Right renal pelvis (tissue), 4 donors: ENCODE measurements at places on chromosomes 1 and 21.

GRCh38 chr1:96472471-96472870, 249.1 kb upstream of the PTBP2 start:
- DNase-seq = no peak

GRCh38 chr1:162886705-162887104, 25.7 kb upstream of the CCDC190 start:
- DNase-seq = no peak

DNA sequence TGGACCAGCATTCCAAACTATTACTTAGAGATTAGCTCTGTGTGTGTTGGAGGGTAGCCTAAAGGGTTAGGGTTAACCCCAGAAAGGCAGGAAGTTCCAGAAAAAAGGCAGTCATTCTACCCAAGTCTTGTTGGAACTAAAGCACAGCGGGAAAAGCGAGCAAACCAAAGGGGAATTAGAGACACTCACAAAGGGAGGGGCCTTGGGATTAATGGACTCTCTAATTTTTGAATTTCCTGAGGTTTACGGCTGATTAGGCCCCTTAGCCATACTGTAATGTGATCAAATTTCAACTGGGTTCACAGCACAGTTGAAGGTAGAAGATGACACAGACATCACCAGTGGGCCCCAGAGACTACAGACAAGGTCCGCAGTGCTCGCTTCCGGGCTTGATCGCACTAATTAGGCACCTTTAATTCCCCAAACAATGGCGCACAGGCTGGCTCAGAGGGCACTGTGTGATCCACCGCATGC, 28.3 kb downstream of the CAPZB start:
- no peak for DNase-seq

GRCh38 chr1:219483530-219483929, 129.4 kb downstream of the ZC3H11B start:
- DNase-seq = no peak

DNA sequence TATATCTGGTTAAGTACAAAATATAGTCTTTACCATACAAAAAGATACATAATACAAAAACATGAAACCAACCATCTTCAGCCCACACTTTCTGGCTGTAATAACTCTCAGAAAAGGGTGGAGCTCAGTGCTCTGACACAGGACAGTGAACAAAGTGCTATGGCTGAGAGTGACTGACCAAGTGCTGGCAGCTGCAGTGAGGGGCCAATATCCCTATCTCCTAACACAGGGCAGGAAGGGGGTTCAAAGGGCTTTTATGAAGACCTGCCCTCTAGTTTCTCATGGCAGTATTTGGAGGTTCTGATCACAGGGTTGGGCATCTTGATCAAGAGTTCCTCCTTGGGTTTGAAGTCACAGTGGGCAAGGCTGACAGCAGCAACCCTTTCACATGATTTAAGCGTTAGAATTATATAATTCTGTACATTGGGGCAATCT, 3.9 kb downstream of the TXNIP start:
- no peak for DNase-seq

DNA sequence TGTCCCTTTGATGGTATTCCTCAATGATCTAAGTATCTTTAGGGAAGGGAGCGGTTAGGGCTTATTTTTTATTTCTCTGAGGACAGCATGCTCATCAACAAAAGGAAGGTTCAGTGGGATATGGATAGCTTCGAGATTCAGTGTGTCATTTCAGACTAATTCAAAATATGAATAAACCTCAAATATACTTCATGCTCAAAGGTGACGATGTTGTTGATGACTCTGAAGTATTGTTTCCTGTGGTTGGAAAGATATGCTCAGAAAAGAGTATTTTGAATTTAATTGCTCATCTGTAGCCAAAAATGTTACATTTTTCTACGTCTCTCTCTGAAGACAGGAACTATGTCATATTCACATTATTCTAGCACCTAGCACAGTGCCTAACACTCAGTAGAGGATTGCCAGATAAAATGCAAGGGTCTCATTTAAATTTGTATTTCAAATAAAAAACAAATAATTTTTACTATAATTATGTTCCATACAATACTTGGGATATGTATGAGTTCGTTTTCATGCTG, 1.8 kb upstream of the FCRL3 start:
- DNase-seq = no peak

GRCh38 chr1:119682141-119682540, 29.6 kb upstream of the PHGDH start:
- DNase-seq = no peak

DNA sequence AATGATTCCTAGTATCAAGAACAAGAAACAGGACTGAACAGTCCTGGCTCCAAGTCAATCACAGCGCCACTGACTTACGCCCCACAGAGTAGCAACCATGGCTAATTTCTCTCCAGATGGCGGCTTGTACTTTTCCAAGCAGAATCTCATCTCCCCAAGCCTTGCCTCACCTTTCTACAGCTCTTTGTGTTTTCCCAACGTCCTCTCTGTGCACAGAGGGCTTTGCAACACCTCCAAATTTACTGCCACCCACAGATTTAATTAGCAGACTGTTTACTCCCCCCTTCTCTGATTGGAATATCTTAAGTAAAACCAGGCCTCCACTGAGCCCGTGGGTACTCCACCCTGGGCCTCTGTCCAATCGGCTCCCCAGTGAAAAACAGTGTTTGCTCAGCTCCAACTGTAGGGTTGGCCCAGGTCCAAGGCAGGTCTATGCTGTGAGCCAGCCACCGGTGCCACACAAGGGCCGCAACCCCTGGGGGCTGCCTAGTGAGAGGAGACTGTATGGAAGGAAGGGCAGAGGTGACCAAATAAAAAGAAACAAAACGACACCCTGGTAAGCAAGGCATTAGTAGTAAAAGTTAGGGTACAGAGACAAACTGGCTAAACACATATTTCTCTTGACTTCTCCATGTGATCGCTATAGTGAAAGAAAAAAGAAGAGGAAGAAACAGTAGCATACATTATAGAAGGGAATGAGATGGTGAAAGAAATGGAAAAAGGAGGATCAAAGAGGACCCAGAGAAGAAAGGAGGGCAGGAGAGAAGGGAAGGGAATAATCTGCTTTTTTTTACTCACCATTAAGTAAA, 128.4 kb upstream of the SOD1 start:
- DNase-seq = no peak

DNA sequence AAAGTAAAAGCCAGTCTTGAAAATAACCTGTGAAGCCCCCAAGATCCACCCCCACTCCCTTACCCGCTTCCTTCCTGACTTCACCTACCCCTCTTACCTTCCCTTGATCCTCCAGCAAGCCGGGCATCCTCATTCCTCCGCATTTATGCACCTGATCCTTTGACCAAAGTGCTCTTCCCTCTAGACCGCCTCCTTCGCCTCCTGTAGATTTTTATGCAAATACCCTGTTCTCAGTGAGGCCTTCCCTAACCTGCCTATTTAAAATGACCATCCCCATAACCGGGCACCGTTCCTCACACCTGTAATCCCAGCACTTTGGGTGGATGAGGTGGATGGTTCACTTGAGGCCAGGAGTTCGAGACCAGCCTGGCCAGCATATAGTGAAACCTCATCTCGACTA, 1.1 kb upstream of the NENF start:
- no peak for DNase-seq

DNA sequence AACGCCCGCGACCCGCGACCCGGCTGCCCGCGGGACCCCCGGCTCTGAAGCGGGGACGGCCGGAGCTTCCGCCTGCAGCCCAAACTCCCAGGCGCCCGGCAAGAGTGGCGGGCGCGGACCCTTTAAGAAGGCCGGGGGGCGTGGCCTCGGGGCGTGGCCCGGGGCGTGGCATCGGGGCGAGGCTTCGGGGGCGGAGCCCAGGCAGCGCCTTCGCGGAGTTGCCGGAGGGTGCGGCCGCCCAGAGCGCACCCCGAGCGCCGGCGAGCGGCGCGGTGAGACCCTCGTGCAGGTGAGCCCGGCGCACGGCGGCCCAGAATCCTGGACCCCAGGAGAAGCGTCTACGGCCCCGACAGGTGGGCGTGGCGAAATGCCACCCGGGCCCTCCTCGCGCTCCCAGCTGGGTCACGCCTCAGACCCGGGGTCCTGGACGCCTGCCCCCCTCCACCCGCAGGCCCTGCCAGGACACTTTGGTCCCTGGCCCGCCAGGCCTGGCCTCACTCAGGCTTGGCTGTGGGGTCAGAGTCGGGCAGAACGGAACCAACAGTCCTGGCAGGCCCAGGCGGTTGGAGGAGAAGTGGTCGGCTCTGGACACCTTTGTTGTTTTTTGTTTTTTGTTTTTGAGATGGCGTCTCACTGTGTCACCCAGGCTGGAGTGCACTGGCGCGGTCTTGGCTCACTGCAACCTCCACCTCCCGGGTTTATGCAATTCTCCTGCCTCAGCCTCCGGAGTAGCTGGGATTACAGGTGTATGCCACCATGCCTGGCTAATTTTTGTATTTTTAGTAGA, 14.4 kb downstream of the RNF223 start:
- no peak for DNase-seq

GRCh38 chr1:171772312-171772711, 9.1 kb upstream of the METTL13 start:
- DNase-seq = no peak

- DNase-seq = no peak
These were observed 158.1 kb downstream of the SLC45A1 start for GRCh38 chr1:8476006-8476405.

GRCh38 chr21:29175408-29176134, 45.1 kb downstream of the MAP3K7CL start:
- no peak for DNase-seq

DNA sequence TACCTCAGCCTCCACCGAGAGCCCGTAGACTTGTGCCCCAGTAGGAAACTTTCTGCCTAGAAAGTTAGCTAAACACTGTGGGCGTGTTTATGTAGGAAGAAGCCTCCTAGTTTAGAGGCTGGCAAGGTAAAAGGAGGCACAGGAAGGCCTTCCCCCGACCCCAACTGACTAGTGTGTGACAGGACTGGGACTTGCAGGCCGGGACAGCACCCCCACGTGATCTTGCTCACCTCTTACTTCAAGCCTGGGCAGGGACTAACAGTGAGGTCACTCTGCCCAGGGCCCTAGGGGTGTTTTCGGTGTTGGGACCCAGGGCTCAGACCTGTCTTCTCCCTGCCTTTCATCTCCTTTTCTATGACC, 392 bp upstream of the TAGLN2 start:
- DNase-seq = no peak

DNA sequence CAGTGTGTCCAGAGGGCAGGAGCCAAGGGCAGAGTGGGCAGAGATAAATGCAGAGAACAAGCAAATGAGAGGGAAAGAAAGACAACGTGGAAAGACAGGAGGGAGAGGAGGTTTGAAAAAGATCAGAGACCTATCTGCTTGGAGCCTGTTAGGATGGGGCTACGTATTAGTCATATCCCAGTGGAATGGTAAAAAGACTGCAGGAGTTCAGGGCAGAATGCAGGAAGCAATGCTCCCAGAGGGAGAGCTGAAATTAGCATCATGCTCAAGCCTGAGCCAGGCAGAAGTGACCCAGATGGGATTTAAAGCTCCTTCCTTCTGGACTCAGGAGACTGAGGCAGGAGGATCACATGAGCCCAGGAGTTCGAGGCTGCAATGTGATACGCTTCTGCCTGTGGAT, 261.3 kb upstream of the CHRM3 start:
- DNase-seq = no peak

GRCh38 chr1:32926562-32926961, 25.4 kb upstream of the TMEM54 start:
- no peak for DNase-seq

DNA sequence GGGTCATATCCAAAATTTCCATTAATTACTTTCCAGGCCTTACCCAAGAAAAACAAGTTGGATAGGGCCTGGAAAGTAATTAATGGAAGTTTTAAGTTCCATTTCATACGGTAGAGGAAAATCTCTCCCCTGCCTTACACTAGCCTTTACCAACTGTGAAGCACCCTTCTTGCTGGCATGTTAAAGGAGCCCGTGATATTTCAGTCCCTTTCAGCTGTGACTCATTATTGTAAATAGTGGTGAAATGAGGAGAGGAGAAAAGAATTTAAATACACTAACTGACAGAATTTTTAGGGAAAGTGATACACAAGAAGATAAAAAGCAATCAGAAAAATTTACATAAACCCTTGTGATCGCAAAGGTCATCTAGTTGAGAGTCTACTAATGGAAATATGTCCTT, 20.3 kb upstream of the KAZN start:
- no peak for DNase-seq

DNA sequence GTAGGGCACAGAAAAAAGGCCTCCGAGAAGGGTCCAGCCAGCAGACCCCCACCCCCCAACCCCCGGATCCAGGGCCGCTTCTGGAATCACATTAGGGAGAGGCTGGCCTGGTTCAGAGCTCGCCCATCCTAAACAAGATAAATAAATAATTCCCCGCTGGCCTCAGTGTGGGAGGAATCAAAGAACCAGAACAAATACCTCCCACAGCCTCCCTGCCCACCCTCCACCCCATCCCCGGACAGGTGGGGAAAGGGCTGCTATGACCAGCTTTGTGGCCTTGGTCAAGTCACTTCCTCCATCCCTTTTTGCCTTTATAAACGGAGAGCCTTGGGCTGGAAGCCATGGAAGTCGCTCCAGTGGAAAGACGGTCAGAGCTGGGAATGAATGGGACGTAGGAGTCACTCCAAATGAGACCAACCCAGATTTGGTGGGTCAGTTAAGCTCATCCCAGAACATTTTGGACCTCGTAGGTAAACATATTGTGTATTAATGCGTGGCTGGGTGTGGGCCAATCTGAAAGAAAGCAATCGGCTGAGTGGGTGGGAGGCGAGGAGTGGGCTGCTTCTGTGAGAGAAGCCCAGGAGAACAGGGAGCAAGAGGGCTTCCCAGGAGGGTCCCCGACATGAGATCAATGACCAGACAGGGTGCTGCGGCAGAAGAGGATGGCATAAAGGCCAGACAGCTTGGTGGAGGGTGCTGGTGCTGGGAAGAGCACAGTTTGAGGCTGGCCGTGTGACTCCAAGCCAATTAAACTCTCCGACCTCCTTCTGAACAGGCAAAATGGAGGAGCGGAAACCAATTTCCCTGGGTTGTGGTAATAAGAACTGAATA, 63.3 kb downstream of the MEF2D start:
- DNase-seq = no peak

- DNase-seq = no peak
These were observed 34.7 kb downstream of the PRRX1 start for GRCh38 chr1:170698301-170699275.

DNA sequence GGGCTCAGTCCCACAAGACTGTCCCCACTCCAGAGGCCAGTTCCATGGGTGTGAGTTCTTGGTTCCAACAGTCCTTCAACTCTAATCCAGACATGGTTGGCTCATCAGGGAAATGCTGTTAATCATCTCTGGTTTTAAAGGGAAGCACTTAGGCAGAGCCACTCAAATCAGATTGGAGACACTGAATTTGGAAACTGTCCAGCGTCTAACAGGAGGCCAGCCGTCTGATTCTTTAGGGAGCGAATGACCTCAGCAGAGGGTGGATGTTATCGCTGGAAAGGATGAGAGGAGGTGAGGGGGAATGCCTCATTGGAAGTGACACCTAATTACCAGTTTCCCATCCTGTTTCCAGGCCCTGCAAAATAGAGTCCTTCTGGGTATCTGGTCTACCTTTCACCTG, 22.8 kb upstream of the LRRC38 start:
- no peak for DNase-seq

- DNase-seq = no peak
These were observed 4.2 kb downstream of the SH2D2A start for GRCh38 chr1:156812293-156812990.
